RPMI8226 (cell line): ENCODE measurements at places on chromosomes 1 and 21.

DNA sequence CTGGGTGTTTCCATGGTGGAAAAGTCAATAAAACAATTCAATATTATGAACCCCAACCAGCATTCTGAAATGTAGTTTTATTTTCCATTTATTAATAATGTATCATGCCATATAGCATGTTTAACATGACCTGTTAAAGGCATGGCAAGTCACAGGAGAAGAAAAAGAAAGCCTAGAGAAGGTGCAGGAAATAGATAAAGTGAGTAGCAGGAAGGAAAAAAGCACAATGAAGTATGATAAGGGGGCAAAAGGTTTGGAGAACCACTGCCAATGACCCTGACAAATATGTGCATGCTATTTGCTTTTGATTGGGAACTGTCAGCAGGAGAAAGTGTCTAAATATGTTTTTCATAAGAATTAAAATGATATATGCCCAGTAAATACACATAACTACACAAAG is 85.6 kb downstream of the HMCN1 start:
- no peak for DNase-seq

DNA sequence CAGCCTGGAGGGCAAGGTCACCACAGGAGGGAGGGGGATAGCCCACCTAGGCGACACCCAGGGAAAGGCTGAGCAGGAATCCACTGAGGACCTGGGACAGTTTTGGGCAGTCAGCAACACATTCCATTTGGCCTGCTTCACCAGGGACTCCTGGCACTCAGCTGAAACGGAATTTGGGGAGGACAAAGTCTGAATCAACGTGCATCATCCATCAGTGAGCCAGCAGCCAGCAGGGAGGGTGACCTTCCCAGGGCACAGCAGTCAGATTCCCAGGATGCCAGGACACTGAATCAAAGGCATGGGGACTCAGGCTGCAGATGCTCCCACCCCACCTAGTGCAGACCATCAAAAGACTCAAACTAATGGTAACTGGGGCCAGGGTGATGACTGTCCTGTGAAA is 4.6 kb downstream of the SH3BP5L start:
- DNase-seq = no peak

- no peak for DNase-seq
Observed at GRCh38 chr1:113146242-113147072, 73.5 kb downstream of the LRIG2 start.

- DNase-seq = peak; percentile 94
Observed at GRCh38 chr1:157370698-157371097, 181.6 kb downstream of the FCRL5 start.

GRCh38 chr1:77625250-77625649 is 57.2 kb downstream of the ZZZ3 start:
- no peak for DNase-seq

DNA sequence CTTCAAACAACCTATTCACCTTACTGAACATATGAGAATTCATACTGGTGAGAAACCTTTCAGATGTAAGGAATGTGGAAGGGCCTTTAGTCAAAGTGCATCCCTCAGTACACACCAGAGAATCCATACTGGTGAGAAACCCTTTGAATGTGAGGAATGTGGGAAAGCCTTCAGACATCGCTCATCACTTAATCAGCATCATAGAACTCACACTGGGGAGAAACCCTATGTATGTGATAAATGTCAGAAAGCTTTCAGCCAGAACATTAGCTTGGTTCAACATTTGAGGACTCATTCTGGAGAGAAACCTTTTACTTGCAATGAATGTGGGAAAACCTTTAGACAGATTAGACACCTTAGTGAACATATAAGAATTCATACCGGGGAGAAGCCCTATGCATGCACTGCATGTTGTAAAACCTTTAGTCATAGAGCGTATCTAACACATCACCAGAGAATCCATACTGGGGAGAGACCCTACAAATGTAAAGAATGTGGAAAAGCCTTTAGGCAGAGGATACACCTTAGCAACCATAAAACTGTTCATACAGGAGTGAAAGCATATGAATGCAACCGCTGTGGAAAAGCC is 13.2 kb upstream of the EXO5 start:
- no peak for DNase-seq

GRCh38 chr1:98975113-98975512 is 29.5 kb downstream of the PLPPR5 start:
- no peak for DNase-seq

GRCh38 chr1:15391366-15391765 is 18.3 kb upstream of the EFHD2 start:
- no peak for DNase-seq

GRCh38 chr1:113031171-113031933 is 41.6 kb upstream of the LRIG2 start:
- DNase-seq = no peak

- DNase-seq = no peak
Observed at GRCh38 chr1:25049190-25049589, 119.1 kb upstream of the RUNX3 start.

GRCh38 chr1:39321979-39322378 is 117.5 kb downstream of the MACF1 start:
- no peak for DNase-seq

- no peak for DNase-seq
Observed at GRCh38 chr1:200103966-200104583, 76.6 kb downstream of the NR5A2 start.

- no peak for DNase-seq
Observed at GRCh38 chr1:156157966-156158365, 4.6 kb downstream of the SEMA4A start.

- DNase-seq = peak; percentile 61
Observed at GRCh38 chr1:247118946-247119446, 14.8 kb upstream of the ZNF669 start.

- DNase-seq = no peak
Observed at GRCh38 chr1:34746785-34747637, 7.8 kb upstream of the GJB5 start.

DNA sequence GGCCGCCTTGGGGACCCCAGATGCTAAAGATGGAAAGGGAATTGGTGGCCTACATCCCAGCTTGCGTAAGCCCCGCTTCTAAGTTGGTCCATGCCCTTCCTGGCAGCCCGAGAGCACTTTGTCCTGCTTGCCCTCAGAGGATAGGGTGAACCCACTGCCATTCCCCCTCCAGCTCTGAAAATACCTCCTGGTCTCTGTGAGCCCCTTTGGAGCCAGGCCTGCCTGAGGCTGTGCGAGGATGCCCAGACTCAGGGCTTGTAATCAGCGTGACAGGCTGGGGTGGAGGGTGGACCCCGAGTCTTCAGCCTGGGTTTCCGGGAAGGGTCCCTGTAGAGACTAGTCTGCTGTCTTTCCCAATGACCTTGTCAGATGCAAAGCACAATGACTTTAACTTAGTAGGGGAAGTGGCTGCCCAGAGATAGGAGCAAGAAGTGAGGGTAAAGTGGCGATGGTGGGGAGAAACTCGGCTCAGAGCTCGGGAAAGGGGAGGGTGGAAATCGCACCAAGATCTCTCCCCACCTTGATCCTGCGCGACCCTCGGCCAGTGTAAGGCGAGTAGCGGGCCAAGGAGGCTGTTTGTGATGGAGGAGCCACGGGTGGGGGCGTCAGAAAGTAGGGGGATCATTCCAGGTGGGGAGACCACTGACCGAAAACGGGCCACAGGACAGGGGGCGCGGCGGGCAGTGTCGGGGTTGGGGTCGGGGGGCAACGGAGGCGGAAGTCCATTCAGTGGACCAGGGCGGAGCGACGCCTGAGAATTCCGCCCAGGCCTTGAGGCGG is 2.7 kb upstream of the HES3 start:
- no peak for DNase-seq

DNA sequence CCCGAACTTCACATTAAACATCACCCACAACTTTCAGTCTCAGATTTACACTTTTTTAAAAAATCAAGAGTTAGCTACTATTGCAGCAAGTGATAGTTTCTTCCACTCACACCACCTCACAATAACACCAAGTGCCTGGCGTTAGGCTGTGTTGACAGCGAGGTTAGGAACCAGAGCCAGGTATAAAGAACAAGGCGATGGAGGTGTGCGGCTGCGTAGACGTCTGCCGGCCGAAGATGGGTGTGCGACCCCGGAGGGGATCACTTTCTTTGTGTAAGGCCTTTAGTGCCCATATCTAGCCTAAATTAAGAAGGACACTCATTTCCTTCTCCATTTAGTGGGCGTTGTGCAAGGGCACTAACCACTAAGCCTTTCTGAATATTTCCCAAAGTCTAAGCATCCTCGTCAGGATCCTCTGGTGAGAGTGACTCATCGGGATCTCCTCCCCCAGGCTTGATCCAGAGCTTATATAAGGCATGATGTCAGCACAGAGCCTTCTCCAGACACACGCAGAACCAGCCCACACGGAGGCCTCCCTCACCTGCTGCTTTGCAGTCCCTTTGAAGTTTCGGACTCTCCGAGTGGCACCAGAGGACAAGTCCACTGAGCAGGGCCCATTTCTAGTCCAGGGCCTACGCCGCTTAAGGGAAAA is 11.8 kb downstream of the NHLH2 start:
- DNase-seq = no peak

DNA sequence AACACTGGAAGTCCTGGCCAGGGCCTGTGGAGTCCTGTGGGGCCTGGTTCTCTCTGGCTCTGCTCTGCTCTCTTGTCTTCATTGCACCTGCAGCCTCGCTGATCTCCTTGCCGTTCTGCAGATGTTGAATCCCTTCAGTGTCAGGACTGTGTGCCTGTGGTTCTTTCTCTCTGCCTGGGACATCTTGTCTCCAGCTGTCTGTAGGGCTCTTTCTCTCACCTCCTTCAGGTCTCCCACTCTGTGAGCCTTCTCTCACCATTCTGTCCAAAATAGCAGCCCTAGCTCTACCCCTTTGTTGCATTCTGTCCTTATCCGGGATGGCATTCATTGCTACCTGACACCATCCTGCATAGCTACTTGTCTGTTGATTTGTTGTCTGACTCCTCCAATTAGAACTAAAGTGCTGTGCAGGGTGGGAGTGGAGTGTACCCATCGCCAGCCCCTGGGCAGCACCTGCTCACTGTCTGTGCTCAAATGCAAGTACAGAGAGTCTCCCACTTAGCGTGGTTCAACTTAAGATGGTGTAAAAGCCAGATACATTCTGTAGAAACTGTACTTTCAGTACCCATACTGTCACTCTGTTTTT is 8.9 kb downstream of the PGBD2 start:
- DNase-seq = peak; percentile 1

GRCh38 chr1:31510853-31511789 is 65.2 kb upstream of the TINAGL1 start:
- DNase-seq = no peak

DNA sequence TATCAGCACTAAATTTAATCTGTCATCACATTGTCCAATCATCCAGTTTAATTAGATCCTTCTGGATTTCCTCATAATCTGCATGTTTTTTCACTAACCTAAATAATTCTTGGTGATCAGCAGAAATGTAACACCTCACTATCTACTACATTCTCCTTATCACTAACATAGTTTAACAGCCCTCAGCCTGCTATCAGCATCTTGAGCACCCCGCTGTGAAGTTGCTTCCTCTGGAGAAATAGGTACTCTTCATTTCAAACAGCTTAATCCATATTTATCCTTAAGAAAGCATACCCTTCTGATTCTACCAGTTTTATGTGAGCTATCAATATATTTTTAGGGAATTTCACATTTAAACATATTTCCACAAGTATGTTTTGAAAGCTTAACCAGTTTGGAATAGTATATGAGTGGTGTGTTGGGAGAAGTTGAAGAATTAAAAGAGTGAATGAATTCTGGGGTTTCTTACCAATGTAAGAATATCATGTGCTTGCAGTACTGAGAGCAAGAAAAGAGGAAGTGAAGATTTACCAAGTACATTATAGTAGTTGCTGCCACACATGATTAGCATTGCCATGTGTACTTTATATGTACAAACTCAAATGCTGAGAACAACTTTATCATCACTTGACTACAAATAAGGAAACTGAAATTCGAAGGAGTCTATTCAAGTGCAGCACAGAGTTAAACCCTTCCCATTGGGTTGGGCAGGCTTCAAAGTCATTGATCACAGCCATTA is 771.1 kb upstream of the ADGRL4 start:
- DNase-seq = peak; percentile 6

DNA sequence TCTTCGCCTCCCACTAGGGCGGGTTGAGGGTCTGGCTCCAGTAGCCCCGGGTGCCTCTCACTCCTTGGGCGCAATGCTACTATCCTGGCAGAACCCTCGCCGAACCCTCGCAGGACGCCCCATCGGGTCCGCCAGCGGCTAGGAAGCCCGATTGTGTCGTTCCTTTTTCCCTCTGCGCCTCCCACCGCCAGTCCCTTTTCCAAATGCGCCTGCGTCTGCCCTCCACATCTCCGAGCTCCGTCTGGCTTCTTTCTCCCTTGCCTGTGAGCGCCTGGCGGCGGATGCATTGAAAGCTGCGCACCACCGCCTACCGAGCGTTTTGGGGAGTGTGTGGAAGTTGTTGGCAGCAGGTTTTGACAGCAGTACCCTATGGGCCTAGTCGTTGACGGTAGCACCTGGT is 1.0 kb upstream of the DIRAS3 start:
- DNase-seq = no peak

- no peak for DNase-seq
Observed at GRCh38 chr1:192529031-192529755, 46.4 kb upstream of the RGS1 start.

- DNase-seq = no peak
Observed at GRCh38 chr1:168396940-168397684, 116.4 kb downstream of the TBX19 start.

DNA sequence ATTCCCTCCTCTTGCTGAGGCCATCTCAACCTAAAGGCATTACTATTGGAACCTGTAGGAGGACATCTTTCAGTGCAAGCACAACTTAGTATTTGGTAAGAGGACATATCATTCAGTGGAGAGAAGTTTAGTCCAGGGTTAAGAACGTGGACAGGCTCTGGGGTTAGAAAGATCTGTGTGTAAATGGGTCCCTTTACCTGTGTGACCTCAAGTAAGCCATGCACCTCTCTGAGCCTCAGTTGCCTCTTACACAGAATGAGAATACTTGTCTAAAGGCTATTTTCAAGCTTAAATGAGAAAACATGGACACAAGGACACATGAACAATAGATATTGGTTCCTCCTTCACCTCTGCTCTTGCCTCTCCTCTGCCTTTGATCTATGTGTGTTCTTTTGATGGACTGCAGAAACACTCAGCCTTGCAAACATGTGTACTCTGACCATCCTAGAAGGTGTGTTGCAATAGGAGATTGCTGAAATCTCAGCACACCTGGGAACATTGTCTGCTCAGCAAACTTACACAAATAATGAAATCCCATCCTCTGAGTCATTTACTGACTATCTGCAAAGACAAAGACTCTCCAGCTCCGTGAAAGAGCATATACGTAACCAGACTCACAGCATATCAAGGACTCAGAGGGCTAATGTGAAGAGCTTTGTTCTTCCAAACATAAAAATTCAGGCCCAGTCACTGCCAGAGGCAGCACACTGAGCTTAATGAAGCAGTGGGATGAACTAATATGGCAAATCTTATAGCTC is 143.8 kb downstream of the DAB1 start:
- no peak for DNase-seq

GRCh38 chr1:172121081-172121717 is 279.9 kb downstream of the DNM3 start:
- no peak for DNase-seq

DNA sequence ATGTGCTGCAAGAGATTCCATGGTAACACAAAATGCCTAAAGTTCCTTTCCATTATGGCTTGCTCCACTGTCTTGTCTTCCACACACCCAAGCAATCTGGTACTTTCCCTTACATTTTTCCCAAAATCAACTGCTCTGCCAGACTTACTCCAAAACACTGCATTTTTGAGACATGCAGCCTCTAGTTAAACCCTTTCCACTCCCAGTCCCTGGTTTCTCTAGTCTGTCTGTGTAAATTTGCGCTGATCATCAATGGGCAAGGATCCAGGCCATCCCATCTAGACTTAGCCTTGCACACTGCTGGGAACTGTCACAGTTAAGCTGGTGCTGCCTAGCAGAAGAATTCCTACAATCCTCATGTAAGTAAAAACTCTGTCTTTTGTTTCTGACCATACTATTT is 47.8 kb downstream of the DAB1 start:
- no peak for DNase-seq
